ENCODE measurements at places on chromosomes 4 and X.

GRCh38 chrX:140766024-140766611 is 56.6 kb downstream of the LINC00632 start:
- DNase-seq, result no peak

DNA sequence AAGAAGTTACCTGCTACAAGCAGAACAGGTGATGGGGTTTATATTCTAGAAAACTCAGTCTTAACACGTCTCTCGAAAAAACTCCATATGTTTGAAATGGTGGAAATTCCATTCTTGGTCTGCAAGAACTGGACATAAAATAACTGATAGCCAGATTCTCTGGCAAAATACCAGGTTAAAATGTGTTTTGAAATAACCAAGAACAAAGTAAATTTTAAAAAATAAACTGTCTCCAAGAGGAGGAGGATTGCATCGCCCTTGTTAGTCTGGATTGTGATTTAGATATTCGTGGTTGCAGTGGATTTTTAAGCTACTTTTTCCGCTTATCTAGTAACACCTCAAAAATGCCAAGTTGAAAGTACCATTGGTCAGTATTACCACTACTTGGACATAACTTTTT is 40.8 kb downstream of the CENPU start:
- no peak for DNase-seq

- DNase-seq, result no peak
These were observed 222.4 kb downstream of the CCSER1 start for GRCh38 chr4:90349636-90350035.

GRCh38 chr4:168451744-168452390 is 28.4 kb downstream of the DDX60L start:
- DNase-seq, result peak; percentile 8

DNA sequence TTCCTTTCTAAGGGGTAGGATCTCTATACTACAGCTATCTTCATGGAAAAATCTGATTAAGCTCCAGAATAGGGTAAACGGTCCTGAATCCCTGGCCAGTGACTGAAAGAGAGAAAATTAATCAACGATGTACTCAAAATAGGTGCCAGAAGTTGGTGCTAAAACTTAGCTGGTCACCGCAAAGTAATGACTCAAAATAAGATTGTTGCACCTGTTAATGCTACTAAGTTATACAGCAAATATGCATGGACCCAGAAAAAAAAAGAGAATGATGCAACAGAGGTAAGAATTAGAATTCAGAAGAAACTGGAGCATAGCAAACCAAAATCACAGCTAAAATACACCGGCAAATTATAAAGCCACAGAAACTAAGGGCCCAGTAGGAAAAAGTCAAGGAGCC is 239.7 kb upstream of the FAM241A start:
- no peak for DNase-seq

GRCh38 chr4:26212528-26212927 is 108.3 kb upstream of the RBPJ start:
- DNase-seq, result no peak

DNA sequence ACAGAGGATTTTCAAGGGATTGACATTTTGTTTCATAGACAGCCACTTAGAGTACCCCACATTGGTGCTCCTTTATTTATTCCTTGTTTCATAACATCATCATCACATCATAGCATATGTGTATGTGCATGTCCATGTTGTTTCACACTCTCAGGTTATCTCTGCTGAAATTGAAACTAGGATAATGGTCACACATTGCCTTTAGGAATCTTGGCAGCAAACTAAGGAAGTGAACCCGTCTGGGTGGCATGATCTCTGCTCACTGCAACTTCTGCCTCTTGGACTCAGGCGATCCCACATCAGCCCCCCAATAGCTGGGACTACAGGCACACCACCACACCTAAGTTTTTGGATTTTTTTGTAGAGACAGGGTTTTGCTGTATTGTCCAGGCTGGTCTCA is 234.2 kb upstream of the ANKRD50 start:
- DNase-seq, result no peak

- no peak for DNase-seq
These were observed 54.2 kb downstream of the C4orf50 start for GRCh38 chr4:5964030-5964429.
